ENCODE measurements at places on chromosomes 5 and 9.

DNA sequence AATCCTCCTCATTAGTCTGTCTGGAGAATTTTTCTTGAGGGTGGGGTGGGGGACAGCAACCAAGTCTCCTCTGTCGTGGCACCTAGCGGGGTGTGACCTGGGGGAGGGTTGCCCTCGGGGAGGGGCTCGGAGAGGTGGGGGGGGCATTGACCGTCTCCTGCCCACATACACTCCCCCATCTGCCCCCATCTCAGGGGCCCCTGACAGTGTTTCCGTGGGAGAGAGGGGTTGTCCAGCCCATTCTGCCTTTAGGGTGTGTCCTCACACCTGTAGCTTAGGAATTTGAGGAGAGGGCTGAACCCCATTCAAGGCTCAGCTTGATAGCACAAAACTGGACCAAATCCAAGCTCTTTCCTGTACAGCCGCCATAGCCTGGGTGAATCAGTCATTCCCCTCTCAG, 5.9 kb upstream of the CXXC5 start:
- no peak for DNase-seq

DNA sequence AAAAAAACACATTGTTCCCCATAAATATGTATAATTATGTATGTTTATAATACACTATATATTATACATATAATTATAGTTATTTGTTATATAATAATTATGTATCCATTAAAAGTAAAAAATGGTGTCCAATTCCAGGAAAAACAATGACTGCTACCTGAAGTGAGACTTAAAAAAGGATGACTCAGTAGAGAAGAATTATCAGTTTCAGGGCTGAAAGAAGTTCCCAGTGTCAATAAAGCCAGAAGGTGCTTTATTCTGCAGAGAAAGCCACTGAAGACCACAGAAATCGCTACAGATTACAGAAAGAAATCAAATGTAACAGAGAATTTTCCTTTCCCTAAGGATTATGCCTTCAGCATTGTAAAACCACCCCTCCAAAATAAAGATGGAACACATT, 50.9 kb downstream of the ANKRD31 start:
- no peak for DNase-seq

DNA sequence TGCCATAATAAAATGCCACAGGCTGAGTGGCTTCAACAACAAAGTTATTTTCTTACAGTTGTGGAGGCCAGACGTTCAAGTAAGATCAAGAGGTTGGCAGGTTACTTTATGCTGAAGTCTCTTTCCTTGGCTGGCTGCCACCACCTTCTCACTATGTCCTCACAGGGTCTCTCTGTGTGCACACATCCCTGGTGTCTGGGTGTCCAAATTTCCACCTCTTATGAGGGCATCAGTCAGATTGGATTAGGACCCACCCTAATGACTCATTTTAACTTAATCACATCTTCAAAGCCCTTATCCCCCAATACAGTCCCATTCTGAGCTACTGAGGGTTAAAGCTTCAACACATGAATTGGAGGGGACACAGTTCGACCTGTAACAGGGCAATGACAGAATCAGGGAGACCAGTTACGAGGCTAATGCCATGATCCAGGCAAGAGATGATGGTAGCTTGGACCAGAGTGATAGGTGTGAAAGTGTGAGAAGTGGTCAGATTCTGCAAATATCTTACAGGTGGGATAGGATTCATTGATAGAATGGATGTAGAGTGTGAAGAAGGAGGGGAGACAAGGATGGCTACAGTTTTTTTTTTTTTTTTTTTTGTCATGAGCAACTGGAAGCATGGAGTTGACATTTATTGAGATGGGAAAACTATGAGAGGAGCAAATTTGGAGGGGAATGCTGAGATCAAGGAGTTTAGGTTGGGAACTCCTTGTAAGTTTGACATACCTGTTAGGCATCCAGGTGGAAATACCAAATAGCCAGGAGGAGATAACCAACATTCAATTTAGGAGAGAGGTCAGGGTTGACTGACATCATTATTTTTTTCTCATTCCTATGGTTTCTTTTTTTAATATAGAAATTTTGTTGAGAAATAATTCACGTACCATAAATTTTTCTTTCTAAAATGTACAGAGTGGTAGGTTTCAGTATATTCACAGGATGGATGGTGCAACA, 39.6 kb upstream of the FGF1 start:
- DNase-seq, result no peak

GRCh38 chr5:81609810-81610375, 141.0 kb downstream of the SSBP2 start:
- no peak for DNase-seq

- no peak for DNase-seq
These were observed 45.0 kb downstream of the TENT4A start for GRCh38 chr5:6758236-6758635.

DNA sequence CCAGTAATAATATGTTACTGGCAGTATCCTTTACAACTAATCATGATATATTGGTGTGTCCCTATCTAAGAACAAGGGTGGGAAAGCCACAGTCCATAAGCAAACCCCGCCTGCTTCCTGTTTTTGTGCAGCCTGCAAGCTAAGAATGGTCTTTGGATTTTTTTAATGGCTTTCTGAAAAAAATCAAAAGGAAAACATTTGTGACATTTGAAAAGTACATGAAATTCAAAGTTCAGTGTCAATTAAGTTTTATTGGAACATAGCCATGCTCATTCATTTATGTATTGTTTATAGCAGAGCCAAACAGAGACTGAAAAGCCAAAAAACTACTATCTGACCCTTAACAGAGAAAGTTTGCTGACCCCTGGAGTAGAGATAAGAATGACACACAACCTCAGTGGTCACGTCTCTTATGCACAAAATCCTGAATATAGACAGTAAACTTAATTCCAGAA, 12.8 kb upstream of the TMEM245 start:
- no peak for DNase-seq

GRCh38 chr5:156589104-156589945, 260.8 kb upstream of the PPP1R2B start:
- DNase-seq, result no peak

GRCh38 chr9:136847088-136847825, 2.0 kb upstream of the PHPT1 start:
- no peak for DNase-seq

- DNase-seq, result no peak
These were observed 4.7 kb downstream of the SYNPO start for GRCh38 chr5:150645070-150645700.

DNA sequence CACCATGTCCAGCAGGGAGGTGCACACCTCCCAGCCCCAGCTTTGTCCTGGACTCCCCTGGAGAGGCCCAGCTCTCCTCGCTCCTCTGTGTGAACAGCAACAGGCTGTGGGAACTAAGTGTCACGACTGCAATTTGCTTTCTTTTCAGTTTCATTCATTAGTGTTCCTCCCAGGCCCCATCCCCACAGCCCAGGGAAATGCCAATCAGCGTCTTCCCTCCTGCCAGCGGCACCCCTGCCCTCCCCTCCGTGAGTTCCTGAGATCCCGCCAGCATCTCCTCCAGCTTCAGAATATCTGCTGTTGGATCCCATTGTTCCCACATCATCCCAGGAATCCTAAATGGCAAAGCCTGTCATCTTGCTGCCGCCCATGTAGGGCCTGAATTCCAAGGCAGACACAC, 13.1 kb upstream of the RPL26L1 start:
- no peak for DNase-seq

DNA sequence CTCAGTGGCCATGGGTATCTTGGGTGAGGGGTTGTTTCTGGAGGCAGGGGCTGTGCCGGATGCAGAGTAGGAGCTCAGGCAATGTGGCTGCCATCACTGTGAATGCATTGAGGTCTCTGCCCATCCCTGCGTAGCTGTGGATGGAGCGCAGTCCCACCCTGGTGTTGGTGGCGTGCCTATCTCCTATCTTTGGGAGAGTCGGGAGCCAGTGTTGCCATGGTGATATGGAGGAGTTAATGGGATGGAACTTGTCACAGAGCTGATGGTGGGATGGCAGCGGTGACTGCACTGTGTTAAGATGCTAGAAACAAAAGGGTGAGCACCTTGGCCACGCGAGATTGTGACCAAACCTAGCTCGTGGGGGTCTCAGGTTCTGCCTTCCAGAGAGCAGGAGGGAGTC, 197.3 kb downstream of the MELK start:
- DNase-seq, result no peak

DNA sequence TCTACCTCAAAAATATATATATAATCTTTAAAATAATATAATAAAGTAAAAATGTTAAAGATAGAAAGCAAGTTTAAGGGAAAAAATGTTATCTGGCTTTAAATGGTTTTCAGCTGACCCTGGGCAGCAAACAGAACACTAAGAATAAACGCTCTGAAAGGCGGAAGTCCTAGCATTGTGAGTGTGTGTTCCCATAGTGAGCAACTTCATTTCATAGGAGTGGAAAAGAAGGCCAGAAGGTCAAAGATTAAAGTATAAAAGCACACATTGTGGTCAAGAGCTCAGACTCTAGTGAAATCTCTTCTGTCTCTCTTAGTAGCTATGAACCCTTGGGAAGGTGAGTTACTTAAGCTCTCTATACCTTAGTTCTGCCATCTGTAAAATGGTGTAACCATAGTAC, 374.4 kb downstream of the ENC1 start:
- DNase-seq, result no peak

- DNase-seq, result no peak
These were observed 16.2 kb downstream of the LHX6 start for GRCh38 chr9:122212473-122213004.

- DNase-seq, result no peak
These were observed 1167.6 kb downstream of the CDH12 start for GRCh38 chr5:21685522-21685921.

- no peak for DNase-seq
These were observed 24.4 kb downstream of the MLLT3 start for GRCh38 chr9:20597862-20598261.

DNA sequence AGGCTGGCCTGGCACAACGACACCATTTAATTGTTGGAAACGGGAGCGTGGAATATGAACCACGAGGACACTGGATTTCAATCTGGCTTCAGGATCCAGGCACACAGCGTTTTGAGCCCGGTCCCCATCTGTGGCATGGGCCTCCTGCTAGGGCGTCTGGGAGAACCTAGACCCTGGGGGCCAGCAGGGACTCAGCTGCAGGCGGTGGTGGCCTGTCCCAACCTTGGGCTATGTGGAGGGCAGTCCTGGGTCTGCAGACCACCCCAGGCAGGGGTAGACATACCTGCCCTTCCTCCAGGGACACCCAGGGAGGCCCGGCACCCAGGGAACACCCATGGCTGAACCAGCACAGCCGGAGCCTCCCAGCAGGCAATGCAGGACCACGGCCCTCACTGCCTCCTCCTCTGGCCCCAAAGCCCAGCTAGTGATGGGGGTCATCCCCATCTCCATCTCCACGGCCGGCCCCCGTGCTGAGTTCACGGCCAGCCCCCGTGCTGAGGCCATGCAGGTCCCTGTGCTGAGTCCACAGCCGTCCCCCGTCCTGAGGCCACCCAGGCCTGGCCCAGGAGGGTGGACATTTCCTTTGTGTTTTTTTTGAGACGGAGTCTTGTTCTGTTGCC, 18.5 kb upstream of the UBAC1 start:
- no peak for DNase-seq

- DNase-seq, result no peak
These were observed 213.4 kb downstream of the HSPA4 start for GRCh38 chr5:133265257-133265656.

DNA sequence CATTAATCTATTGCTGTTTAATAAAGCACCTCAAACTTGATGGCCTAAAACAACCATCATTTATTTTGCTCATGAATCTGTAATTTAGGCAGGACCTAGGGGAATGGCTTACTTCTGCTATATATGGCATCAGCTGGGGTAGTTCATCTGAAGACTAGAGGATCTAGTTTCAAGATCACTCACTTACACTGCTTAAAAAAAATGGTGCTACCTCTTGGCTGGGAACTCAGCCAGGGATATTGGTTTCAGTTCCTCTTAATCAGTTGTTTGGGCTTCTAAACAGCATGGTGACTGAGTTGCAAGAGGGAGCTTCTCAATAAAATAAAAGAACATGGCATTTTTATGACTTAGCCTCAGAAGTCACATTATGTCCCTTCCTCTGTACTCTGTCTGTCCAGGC, 142.0 kb downstream of the FAM114A2 start:
- DNase-seq, result no peak
